ENCODE measurements at places on chromosomes 5 and 9.

- DNase-seq = no peak
Measured at GRCh38 chr9:130352081-130352480, 86.5 kb downstream of the HMCN2 start.

GRCh38 chr9:76298521-76299144, 95.6 kb downstream of the RFK start:
- DNase-seq = no peak

GRCh38 chr5:115433918-115434317, 110.7 kb downstream of the FEM1C start:
- no peak for DNase-seq

DNA sequence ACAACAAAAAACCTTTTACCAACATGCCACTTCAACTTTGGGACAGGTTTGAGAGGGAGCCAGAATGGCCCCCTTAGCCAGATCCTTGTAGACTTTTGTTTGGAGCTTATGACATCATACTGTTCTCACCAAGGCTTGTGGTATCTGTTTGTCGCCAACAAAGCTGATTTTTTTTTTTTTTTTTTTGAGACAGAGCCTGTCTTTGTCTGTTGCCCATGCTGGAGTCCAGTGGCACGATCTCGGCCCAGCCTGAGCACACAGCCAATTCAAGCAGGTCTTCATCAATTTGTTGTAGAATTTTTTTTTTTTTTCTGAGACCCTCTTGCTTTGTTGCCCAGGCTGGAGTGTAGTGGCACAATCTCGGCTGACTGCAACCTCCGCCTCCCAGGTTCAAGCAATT, 26.4 kb upstream of the NTNG2 start:
- DNase-seq = no peak

DNA sequence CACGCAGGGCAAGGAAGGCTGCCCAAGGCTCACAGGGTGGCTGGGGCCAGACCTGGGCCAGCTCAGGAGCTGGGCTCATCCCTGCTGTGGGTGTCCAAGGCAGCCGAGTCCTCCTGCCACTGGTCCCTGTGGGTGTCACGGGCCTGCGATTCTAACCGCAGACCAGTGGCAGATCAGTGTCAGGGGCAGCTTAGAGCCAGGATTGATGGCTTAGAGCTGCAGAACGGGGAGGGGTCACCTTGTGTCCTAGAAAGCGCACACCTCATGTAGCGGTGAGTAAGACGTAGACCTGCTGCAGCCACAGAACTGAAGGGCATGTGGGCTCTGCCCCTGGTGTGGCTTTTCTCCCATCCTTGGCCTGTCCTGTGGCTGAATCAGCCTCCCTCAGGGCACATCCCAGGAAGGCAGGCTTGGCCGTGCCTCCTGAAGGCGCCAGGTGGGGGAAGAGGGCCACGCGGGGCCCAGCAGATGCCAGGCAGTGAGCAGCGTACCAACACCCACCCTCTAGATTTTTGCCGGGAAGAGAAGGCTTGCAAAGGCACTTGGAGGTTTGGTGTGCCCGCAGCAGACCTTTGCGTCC, 78.3 kb upstream of the FCN2 start:
- DNase-seq = no peak

DNA sequence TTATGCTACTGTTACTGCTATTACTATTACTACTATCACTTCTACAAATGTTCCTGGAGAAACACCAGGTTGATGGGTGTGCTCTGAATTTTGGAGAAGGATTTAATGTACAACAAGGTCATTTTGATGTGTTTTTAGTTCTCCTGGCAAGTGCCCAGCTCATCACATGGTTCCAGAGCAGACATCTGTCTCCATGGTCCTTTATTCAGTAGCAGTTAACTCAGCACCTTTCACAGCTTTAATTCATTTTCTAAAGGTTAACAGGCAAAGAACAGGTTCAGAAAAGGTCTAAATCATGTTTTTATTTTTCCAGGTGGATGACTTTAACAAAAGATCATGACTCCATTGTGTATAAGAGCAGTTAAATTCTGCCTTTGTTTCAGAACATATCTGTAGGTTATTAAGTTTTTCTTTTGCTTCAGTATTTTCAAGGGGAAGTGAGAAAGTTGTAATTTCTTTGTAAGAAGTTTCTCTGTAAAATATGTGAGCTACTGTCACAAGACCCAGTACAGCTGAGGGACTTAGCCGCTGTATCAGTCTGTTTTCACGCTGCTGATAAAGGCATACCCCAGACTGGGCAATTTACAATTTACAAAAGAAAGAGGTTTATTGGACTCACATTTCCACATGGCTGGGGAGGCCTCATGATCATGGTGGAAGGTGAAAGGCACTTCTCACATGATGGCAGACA, 41.9 kb downstream of the MTRR start:
- no peak for DNase-seq

GRCh38 chr9:130871395-130872062, 25.1 kb downstream of the QRFP start:
- no peak for DNase-seq

DNA sequence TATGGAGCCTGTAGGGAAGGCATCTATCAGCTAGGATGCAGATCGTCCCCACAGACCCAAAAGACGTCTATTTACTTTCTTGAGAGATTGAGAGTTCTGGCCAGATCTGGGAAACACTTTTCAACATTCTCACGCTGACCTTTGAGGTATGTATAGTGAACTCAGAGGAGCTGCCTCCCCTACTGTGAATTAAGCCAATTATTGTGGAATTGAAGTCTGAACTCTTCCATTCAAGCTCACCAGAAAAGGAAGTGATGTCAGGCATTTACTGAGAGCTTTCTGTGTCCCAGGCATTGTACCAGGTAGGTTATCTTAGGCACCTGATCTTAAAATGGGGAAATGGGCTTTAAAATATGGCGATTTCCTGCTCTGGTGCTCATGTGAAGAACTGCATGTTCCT, 136.5 kb downstream of the SV2C start:
- no peak for DNase-seq

DNA sequence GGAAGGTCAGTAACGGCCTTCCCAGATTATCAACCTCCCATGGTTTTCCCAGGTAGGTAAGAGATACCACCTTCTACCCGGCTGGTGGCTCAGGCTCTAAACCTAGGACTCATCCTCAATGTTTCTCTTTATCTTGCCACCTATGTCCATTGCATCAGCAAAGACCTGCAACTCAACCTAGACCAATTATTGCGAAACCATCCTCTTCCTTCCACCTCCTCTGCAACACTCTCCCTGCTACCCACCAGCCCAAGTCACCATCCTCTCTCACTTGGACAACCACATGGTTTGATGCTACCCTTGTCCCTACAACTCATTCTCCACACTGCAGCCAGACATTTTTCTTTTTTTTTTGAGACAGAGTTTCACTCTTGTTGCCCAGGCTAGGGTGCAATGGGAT, 65.4 kb upstream of the GDNF start:
- no peak for DNase-seq

DNA sequence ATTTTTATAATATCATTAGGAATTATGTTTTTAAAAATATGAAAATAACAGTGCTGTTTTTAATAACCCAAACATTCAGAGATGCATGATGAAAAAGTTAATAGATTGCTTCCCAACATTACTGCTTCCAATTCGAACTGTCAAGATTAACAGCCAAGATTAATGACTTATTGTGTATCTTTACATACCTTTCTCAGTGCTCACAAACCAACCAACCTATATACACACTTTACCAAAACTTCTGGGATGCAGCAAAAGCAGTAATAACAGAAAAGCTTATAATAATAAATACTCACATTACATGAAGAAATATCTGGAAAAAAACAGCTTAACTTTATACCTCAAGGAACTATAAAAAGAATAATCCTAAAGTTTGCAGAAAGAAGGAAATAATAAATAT, 82.1 kb downstream of the TMEM232 start:
- no peak for DNase-seq

DNA sequence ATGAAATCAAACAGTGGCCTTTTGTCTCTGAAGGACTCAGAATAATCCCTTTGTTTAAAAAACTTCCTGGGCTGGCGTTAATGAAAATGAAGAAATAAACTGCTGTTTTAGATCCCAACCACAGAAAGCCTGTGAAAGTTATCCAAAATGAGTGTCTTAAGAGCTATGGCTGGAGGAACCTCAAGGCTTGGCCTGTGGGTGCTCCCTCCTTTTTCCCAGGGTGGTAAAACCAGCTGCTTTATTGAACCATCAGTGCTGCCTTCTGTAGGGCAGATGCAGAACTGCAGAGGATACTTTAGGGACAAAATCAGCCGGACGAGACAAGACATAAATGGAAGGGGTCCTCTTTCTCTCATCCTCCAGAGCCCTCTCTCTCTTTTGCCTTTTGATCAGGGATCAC, 100.9 kb downstream of the SMARCA2 start:
- peak; percentile 11 for DNase-seq

DNA sequence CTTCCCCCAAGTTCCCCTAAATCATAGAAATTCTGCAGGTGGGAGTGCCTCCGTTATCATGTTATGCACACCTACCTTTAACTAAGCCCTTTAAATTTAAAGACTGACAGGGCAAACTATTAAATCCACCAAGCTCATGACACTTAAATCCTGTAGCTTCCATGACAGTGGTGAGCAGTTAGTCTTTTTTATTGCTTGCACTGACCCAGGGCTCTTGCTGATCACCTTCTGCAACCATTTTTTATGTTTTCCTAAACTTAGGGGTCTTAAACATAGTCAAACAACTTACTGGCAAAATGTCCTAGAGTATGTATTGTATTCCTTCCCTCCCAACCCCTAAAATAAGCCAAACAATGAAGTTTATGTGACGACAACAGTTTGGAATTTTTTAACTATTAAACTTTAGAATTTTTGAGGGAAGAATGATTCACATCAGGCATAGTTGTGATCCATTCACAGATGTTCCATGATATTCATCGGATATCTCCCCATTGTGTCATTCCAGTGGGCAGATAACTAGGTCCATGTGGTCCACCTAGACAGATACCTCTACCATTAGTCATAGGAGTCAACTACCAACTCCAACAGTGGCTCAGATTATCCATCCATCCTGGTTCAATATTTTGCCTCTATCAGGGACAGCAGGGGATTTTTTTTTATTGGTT, 283.1 kb downstream of the ADAMTS6 start:
- peak; percentile 98 for DNase-seq

- no peak for DNase-seq
Measured at GRCh38 chr5:109407913-109408312, 1.9 kb downstream of the PJA2 start.

- DNase-seq = peak; percentile 34
Measured at GRCh38 chr5:169696621-169697510, 59.8 kb downstream of the DOCK2 start.

DNA sequence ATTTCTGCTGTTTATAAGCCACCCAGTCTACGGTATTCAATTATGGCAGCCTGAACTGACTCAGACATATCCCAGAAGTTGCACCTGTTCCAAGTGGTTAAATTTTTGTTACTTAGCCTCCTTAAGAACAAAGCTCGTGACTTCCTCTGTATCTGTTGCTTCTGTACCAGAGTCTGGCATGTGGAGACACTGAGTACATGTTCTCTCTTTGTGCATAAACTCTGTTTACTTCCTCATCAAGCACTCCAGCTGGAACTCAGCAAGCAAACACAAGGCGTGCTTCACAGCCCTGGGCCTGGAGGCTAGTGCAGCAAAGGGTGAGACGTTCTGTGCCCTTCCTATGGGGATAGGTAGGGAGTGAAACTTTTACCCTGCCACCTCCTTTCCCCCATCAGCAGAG, 19.0 kb downstream of the C9orf152 start:
- DNase-seq = no peak

Measured in HFFc6 (cell line).